AG08396 (cell line): ENCODE measurements at places on chromosomes 4 and X.

DNA sequence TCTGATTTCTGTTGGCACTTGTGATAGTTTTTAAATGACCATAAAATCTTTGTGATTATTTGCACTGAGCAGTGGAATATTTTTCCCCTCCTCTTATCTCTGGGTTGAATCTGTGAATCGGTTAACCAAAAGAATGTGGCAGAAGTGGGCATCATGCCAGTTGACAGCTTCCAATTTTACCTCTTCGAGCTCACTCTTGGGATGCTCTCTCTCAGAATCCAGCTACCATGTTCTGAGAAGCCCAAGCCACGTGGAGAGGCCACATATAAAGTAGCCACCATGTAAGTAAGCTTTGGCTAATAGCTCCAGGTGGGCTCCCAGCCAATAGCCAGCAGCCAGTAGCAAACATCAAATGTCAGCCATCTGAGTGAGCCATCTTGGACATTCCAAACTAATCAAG lies 12.9 kb upstream of the WDR19 start:
- no peak for DNase-seq

DNA sequence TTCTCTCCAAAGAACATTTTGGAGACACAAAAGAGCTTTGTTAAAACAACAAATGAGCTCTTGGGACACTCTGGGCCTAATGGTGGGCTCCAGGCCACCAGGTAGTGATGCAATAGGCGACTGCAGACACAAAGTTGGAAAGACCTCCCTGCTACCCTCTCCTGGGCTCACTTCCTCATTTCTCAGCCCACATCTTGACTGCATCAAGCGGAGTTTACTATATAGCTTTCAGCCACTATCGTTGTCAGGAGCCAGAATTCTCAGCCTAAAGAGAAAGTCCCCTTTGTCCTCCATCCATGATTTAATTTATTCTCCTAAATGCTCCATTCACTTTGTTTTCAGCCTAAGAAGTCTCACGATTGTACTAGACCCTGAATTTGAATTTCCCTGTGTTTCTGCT lies 114.9 kb downstream of the EFHC2 start:
- no peak for DNase-seq

DNA sequence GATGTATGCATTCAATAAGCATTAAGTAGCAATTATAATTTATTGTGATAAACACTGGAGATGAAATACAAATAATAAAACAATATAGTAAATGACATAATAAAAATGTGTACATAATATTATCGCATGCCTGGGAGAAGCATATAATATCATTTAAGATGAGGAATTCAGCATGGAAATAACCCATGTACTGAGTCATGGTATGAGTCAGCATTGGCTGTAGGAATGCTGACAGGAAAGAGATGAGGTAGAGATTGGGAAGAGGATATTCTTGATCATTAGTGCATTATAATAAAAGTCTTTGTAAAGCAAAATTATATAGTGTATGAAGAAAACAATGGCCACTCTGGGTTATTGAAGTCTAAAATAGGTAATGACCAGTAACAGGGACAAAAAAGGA lies 82.8 kb downstream of the MAGEB10 start:
- DNase-seq, result peak; percentile 5

DNA sequence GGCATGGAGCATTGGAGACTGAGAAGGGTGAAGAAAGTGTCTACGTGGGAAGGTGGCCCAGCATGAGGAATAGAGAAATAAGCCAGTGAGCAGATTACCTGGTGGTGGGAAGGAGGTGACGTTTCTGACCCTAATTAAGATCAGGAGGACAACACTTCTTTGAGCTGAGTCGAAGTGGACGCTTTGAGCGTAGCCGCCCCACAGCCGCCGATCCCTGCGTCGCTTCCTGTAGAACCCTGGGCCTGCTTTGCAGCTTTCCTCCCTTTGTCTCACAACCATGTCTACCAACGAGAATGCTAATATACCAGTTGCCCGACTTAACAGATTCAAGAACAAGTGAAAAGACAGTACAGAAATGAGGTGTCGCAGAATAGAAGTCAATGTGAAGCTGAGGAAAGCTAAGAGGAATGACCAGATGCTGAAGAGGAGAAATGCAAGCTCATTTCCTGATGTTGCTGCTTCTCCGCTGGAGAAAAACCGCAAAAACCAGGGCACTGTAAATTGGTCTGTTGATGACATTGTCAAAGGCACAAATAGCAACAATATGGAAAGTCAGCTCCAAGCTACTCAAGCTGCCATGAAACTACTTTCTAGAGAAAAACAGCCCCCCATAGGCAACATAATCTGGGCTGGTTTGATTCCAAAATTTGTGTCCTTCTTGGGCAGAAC lies 6.4 kb upstream of the ANTXR2 start:
- DNase-seq, result no peak

DNA sequence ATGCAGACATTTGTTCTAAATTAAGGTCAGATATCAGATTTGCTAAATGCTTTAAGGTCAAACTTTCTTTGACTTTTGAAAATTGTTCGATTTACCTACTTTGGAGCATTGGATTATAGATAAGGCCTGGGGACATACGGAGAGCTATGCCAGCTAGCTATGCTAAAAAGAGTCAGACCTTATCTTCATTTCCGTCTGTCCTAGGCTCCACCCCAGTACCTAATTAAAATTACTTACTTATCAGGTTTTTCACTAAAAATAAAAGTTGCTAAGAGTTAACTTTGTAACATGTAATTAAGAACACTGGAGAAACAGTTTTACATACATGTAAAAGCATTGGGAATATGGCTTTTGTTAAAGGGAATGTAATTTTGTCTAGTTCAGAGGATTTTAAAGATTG lies 7.1 kb upstream of the TMEM35A start:
- DNase-seq, result no peak

DNA sequence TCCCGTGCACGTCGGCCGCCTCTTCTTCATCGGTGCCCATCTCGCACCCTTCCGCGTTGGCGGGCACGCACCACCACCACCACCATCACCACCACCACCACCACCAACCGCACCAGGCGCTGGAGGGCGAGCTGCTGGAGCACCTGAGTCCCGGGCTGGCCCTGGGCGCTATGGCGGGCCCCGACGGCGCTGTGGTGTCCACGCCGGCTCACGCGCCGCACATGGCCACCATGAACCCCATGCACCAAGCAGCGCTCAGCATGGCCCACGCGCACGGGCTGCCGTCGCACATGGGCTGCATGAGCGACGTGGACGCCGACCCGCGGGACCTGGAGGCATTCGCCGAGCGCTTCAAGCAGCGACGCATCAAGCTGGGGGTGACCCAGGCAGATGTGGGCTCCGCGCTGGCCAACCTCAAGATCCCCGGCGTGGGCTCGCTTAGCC lies 1.4 kb downstream of the POU4F2 start:
- DNase-seq, result no peak

DNA sequence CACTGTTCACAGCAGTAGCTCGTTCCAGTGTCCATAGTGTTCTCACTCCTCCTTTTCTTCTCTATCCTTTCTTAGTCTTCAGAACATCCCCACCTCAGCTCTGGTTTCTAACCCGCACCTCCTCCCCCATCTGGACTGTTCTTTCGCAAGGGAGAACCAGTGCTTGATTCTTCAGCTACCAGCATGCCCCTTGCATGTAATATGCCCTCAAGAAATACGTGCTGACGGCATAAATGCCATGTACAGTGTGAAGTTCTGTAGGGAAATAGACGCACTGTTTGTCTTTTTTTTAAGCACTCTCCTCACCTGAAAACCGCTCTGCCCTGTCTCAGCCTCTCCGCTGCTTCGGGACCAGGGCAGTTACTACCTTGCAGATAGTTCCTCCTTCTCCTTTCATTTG lies 5.3 kb downstream of the CLDN22 start:
- DNase-seq, result no peak

- DNase-seq, result no peak
Measured at GRCh38 chr4:15525080-15525479, 55.4 kb downstream of the CC2D2A start.

DNA sequence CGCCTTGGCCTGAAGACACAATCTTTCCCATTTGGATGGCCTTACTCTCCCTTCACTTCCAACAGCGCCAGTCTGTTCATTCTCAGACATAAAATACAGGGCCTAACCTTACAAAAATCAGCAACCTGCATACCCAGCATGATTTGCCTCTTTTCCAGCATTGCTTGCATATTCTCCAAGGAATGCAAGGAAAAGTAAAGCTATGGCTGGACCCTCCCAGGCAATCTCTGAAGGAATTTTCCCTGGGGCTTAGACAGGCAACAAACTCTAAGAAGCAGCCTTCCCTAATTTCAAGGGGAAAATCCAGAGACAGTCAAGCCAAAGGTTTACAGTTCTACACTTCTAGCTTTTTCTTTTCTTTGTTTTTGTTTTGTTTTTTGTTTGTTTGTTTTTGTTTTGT lies 3.6 kb downstream of the DCTD start:
- DNase-seq, result no peak

DNA sequence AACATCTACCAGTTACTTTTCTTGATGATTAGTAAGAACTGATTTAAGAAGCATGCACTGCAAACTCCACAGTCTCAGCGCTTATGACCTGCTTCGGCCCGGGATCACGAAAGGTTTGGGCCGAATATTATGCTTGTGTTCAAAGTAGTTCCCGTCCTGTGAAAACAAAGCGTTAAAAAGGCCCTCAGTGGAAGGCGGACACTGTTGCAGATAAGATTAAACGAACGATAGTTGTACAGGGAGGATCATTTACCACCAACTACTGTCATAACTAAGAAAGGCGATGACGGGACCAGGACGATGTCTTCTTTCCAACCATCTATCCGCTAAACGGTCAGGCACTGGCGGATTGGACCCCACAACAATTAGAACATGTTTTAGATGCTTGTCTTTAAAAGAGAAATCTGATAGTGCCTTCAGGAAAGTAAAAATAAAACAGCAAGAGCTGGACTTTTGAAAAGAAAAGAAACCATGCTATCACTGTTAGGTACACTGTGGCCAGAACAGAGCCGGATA lies 21.1 kb downstream of the PDLIM3 start:
- no peak for DNase-seq

- DNase-seq, result peak; percentile 21
Measured at GRCh38 chr4:48653217-48654014, 126.7 kb downstream of the FRYL start.

- DNase-seq, result peak; percentile 36
Measured at GRCh38 chr4:10123227-10124101, 6.9 kb upstream of the WDR1 start.

GRCh38 chrX:107566604-107567262 lies 61.6 kb upstream of the PRPS1 start:
- DNase-seq, result no peak

DNA sequence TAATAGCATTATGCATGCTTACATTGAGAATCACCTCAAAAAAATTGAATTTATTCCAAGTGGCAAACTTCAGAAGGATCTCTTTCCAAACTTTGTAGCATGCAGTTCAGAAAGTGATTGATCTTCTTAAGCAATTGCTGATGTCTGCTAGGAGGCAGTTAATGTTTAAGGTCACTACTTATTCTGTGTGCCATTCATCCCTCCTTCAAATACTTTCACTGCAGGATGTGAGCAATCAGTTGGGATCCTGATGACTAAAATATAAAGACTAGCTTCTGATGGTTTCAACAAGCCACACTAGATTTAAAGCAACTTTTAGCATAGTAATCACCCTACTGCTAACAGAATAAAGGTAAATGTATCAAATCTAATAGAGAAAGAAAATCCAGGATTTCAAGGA lies 414.1 kb downstream of the ADGRL3 start:
- no peak for DNase-seq

GRCh38 chr4:1296324-1297022 lies 6.8 kb downstream of the MAEA start:
- DNase-seq, result peak; percentile 5

GRCh38 chrX:110954428-110955100 lies 141.4 kb upstream of the PAK3 start:
- no peak for DNase-seq

DNA sequence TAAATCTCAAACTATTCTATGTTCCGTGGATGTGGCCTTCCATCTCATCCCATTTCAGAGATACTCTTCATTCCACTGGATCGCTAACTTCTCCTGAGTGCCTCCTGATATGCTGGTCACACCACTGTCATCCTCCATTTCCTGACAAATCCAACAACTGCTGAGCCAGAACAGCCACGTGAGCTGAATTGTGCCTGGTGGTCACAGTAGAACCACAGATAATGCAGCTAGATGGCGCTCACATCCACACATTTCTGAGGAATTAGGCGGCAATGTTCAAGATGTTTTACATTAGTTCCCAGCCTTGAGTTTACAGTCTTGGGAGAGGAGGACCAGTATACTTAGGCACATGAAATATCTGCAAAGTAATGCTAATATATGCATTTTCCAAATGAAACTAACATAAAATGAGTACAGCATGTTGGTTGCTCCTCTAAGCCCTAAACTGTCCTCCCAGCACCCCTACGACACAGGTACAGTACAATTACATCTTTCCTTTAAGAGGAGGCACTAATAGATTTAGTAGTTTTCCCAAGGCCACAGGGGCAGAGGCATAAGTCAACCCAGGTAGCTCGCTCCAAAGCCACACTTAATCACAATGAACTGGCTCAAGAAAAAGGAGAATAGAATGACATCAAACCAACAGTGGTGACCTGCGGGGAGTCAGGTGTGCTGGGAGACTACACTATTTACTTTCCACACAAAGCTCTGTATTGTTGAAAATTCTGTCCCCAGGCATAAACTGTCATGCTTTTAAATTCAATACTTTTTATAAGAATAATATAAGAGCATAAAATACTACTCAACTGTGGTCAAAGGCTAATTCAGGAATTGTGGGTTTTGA lies 134.2 kb downstream of the CHIC2 start:
- peak; percentile 70 for DNase-seq

GRCh38 chr4:25938787-25939186 lies 24.8 kb downstream of the SMIM20 start:
- DNase-seq, result peak; percentile 46
